ENCODE measurements at places on chromosomes 12 and 14. TPM values are rescaled to one million over a fixed set of nuclear protein-coding genes. Genes with fewer than 3 reads are reported as not detected.

DNA sequence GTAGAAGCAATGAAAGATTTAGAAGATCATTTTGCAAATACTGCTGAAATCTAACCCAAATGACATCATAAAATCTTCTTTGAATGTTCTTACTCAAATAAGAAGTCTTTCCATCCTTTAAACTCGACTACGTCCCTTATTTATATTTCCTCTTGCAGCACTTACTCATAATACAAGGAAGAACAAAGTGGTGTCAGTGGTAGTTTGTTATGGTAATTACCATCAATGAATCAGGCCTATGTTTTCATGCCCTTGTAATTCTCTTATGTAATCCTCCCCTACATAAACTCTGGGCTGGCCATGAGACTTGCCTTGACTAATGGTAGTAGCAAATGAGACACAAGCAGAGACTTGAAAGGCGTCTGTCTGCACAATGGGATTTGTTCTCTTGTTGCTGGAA is 17.0 kb downstream of the EEA1 start:
- H3K4me3 ChIP-seq: no peak overlapping the region
- no peaks in the 10 kb centered on the region for H3K27me3 ChIP-seq
- DNase-seq: no peak
- H3K4me1 ChIP-seq: no peaks in the 10 kb centered on the region
- H3K36me3 ChIP-seq: no peaks in the 10 kb centered on the region
- H3K27ac ChIP-seq: no peak overlapping the region

DNA sequence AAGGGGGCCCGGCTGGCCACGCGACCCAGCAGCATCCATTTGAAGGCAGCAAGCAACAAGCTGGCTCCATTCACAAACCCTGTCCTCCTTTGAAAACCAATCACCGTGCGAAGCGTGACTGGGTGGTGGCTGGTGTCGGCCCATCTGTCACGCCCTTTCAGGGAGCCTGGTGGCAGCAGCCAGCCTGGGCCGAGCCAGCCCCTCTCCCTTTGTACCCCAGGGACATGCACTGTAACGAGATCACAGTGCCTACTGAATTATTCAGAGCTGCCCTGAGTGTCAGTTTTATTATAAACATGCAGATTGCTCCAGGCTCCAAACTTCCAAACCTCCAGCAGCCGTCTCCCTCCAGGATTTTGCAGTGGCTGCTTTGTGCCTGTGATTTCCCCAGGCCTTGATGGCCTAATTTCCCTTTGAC is 22.3 kb upstream of the CTDSP2 start:
- DNase-seq: no peak
- H3K4me3 ChIP-seq: no peak overlapping the region
- H3K4me1 ChIP-seq: peaks cover 16% of the 10 kb centered on the region
- no peaks in the 10 kb centered on the region for H3K36me3 ChIP-seq
- no peaks in the 10 kb centered on the region for H3K27me3 ChIP-seq

DNA sequence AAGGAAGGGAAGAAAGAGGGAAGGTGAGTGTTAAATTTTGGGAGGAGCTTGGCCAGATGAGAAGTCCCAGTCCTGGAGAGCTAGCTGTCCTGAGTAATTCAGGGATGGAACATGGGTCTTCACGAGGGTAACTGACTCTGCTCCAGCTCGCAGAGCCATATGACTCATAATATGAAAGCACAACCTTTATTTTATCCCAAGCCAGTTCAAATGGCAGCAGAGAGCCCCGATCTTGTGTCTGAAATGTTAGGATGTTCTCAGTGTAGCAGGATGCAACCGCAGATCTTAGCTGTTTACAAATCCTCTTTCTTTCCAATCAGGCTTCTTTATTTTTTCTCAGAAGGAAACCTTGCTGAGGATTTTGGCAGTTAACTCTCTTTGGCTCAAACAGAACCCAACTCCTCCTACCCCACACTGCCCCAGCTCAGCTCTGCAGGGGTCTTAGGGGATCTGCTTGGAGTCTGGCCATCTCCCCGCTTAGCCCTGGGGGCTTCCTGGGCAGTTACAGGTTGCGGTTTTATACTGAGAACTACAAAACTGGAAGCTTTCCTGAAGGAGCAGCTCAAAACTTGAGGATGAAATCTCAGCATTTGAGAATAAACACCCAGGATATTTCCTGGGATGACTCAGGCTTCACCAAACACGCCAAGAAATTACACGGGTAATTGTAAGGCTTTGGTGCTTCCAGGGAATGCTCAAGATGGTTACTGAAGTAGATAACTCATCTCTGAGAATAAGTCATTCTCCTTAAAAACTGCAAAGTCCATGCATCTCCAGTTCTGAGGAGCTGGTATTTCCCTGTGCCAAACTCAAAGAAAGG is 92.5 kb downstream of the VCPKMT start:
- 0 out of 2 replicates have a peak, but pooled peaks cover 5% of the 10 kb centered on the region for H3K36me3 ChIP-seq
- H3K27me3 ChIP-seq: no peaks in the 10 kb centered on the region
- peak overlapping the region; percentile 77 for H3K27ac ChIP-seq
- DNase-seq: no peak
- H3K4me3 ChIP-seq: no peak overlapping the region

DNA sequence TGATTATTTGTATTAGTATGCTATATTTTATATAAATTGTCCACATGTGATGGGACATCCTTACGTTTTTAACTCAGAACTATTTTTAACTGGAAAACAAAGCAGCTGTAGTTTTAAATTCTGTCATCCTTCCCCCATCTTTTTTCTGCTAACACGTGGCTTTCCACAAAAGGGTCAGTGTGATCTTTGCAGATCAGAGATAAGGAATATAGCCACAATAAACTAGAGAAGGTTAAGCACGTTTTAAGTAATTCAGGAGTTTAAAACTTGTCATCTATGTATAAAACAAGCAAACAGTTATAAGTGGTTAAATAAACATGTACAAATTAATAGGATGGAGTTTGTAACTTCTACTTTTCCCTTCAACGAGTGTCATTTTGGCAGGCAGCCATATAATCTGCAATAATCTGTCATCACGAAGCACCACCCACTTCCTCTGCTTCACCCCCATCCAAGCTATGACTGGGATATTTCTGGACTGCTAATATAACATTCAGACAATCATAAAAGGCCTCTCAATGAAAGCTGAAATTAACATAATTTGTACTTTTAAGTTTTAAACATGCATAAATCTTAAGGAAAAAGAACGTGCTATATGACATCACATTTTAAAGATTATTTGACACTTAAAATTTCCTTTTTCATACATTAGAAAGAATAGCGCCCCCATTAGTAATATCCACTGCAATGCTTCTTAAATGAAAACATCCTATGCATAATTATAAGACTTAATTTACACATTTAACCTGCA is 15.3 kb downstream of the TAOK3 start:
- peaks cover 51% of the 10 kb centered on the region for H3K4me1 ChIP-seq
- H3K36me3 ChIP-seq: no peaks in the 10 kb centered on the region
- H3K27ac ChIP-seq: peak overlapping the region; percentile 81
- no peak for DNase-seq
- no peak overlapping the region for H3K4me3 ChIP-seq
- no peaks in the 10 kb centered on the region for H3K27me3 ChIP-seq

DNA sequence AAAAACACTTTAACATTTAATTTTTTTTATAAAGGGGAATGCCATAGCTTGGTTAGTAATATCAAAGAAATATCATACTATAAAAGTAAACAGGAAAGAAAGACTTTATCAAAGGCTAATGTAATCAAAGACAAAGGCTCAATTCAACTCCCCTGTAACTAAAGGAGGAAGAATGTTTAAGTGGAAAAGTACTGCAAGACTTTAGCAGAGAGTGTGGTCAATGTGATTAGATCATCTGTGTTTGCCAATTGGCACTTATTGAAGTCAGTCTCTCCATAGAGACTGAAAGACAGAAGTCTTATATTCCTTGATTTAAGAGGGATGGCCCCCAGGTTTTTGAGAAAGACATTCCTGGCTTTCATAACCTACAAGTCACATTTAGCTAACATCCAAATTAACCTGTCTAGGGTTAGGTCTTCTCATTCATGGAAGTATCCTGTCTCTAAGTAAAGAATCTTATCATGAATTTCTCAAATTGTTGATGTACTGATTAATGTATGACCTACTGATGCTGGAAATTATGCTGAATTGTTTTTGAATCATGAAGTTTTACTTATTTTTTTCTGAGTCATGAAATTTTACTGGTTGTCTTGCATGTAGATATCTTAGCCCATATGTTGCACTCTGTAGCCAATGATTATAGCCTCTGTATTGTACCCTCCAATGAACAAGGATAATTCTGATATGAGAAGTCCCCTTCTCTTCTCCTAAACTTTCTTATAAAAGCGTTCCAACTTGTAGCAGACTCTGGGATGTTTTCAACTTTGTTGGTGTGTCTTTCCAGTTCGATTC is 65.4 kb downstream of the ATXN7L3B start:
- no peak overlapping the region for H3K4me3 ChIP-seq
- no peaks in the 10 kb centered on the region for H3K27me3 ChIP-seq
- DNase-seq: no peak
- no peaks in the 10 kb centered on the region for H3K36me3 ChIP-seq
- 0 out of 2 replicates have a peak, but pooled peaks cover 5% of the 10 kb centered on the region for H3K4me1 ChIP-seq

GRCh38 chr12:25981597-25981996 is 23.1 kb downstream of the RASSF8 start:
- no peak for DNase-seq
- no peaks in the 10 kb centered on the region for H3K36me3 ChIP-seq
- H3K4me1 ChIP-seq: no peaks in the 10 kb centered on the region
- H3K4me3 ChIP-seq: no peak overlapping the region
- H3K27me3 ChIP-seq: no peaks in the 10 kb centered on the region

DNA sequence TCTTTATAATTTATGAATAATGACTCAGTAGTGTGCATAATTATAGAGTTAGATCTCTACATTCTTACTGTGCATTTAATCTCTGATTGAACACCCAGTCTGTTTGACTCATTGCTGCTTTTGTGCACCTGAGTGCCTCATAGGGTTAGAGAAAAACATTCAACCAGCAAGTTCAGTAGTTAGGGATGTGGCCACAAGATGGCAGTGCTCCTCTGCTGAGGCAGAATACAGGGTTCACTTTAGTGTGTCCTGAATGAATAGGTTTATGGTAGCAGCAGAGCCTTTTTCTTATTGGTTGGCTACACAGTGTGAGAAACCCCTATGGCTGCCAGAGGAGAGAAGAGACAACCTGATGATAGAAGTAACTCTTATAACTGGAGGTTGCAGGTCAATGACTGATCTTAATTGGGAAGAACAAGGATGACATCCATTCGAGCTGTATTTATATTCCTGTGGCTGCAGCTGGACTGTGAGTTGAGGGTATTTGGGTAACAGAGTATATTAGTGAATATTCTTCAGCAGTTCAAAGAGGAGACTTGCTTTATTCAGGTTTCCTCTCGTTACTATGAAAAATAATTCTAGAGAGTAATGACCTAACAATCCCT is 194.9 kb upstream of the OR4E1 start:
- H3K4me3 ChIP-seq: no peak overlapping the region
- no peaks in the 10 kb centered on the region for H3K36me3 ChIP-seq
- no peak overlapping the region for H3K27ac ChIP-seq
- H3K4me1 ChIP-seq: 0 out of 2 replicates have a peak, but pooled peaks cover 6% of the 10 kb centered on the region
- H3K27me3 ChIP-seq: no peaks in the 10 kb centered on the region
- peak; percentile 40 for DNase-seq

DNA sequence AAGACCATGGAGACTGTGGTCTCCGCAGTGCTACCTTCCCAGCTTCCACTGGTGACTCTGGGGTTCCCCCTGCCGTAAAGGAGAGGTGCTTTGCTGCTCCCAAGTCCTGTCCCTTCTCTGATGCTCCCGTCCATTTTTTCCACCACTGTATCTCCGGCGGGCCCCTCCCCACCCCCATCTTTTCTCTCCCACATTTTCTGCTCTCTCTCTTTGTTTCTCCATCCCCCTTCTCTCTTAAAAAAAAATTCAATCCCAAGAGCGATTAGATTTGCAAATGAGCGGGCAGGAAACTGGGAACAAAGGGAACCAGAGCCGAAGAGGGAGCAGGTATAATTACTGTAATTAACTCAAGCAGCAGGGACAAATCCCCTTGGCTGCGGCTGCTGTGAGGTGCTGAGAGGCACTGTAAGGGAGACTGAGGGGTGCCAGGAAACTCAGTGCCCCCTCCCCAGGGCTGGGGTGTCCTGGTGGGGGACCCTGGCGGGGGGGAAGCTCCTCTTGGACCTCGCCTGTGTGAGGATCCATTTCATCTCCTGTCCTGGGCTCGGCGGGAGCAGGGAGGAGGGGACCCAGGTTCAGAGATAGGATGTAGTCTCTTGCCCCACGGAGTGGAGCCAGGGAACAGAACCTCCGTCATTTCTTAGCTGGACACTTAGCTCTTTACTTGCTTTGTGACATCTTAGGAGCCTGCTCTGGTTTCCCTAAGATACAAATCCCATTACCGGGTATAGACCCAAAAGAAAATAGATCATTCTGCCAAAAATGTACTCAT is 140.4 kb upstream of the NRXN3 start:
- peaks cover 93% of the 10 kb centered on the region for H3K27me3 ChIP-seq
- H3K27ac ChIP-seq: no peak overlapping the region
- H3K4me1 ChIP-seq: no peaks in the 10 kb centered on the region

GRCh38 chr14:40601063-40601462 is 1005.6 kb upstream of the LRFN5 start:
- no peaks in the 10 kb centered on the region for H3K27me3 ChIP-seq
- no peak overlapping the region for H3K27ac ChIP-seq
- no peaks in the 10 kb centered on the region for H3K36me3 ChIP-seq
- H3K4me1 ChIP-seq: no peaks in the 10 kb centered on the region
- no peak for DNase-seq

DNA sequence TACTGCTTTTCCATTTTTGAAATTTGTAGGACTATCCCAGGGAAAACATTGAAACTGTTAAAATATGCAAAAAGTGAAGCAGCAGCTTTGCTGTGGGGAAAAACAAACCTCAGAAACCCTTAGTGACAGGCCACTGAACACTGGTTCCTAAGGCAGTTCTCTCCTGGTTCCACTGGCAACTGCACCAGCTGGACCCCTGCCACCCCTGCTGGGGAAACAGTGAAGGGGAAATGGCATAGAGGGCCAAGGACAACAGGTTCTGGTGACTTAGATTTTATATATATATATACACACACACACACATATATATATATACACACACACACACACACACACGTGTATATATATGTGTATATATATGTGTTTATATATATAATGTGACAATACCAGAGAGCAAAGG is 16.2 kb upstream of the KRT7 start:
- H3K4me3 ChIP-seq: no peak overlapping the region
- no peaks in the 10 kb centered on the region for H3K27me3 ChIP-seq
- peaks cover 86% of the 10 kb centered on the region for H3K4me1 ChIP-seq
- DNase-seq: no peak

- no peaks in the 10 kb centered on the region for H3K27me3 ChIP-seq
- H3K4me3 ChIP-seq: no peak overlapping the region
- H3K27ac ChIP-seq: no peak overlapping the region
- DNase-seq: no peak
Observed at GRCh38 chr14:34766606-34767005, 52.2 kb upstream of the CFL2 start.

GPX2 gene
- 196 TPM for total RNA-seq

SLC24A4 gene
- not detected for total RNA-seq

KLRG1 gene
- total RNA-seq: 0.90 TPM

CLEC4C gene
- total RNA-seq: not detected

PLCZ1 gene
- total RNA-seq: not detected

ERH gene
- total RNA-seq: 197 TPM

GPHB5 gene
- not detected for total RNA-seq

IL26 gene
- total RNA-seq: not detected

Measured in PC-9 (cell line).